ENCODE measurements at places on chromosomes 13 and 19.

DNA sequence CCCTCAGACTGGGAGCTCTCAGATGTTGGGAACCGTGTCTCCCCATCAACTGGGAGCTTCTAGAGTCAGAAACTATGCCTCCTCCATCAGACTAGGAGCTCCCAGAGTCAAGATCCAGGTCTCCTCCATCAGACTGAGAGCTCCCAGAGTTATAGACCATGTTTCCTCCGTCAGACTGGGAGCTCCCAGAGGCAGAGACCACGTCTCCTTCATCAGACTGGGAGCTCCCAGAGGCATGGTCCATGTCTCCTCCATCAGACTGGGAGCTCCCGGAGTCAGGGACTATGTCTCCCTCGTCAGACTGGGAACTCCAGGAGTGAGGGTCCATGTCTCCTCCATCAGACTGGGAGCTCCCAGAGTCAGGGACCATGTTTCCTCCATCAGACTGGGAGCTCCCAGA, 10.0 kb downstream of the CEACAM16 start:
- DNase-seq, result no peak

GRCh38 chr13:46881621-46882020, 15.2 kb downstream of the HTR2A start:
- DNase-seq, result no peak

DNA sequence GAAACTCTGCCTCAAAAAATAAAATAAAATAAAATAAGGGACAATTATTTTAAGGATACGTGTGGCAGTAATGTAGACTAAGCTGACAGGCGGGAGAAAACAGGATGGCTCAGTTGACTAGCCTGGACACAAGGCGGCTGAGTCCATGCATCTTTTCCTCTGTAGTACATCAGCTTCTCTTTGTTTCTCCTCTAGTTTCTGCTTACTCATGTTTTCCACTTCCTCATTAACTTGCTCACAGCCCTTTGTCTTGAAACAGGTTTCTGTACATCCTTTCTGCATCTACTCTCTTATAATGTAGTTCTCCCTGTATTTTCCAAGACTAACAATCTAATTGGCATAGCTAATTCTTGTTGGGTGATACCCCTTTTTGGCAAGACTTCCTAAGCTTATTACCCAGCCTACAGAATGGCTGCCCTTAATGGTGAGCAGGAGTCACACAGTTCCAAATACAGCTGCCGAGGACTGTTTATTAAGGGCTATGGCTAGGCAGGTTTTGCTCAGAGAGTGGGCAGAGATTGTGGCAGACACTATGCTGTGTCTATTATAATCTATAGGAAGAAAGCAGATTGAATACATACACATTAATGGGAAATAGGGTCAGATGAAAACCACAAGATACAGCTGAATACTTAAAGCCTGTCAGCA, 58.7 kb upstream of the KLF5 start:
- DNase-seq, result no peak

DNA sequence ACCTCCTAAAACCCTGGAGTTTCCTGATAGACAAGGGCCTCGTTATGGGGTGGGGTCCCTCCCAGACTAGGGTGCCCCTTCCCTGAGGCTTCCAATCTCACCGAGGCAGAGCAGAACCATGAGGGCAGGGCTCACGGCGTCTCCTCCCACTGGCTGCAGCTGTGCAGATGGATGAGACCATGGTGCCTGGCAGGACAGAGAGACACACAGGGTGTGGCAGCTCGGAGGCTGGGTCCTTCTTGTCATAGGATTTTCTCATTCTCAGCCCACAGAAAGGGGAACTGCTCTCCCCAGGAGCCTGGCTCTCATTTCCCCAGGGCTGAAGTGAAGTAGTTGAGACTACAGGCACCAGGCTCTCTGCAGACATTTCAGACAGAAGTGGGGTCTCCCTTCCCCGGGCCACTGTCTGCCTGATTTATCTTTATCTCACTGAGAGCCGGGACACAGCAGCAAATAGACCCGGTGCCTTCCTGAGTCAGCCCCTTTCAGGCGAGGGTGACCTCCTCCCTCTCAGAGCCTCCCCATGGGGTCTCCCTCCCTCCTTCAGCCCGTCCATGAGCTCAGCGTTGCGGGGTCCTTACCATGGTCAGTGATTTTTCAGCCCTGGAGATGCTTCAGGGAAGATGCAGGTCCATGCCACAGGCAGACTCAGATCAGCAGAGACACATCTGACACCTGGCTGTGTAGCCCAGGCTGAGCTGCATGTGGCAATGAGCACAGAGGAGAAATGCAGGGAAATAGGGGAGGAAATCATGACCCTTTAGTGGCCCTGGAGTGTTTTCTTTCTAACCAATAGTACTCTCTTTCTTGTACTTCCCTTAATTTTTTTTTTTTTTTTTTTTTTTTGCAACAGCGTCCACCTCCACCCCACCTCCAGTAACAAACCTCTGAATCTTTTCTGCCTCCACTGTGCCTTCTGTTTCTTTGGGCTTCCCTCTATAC, at the start of gene LILRA5:
Gene LILRA5 (minus strand): TSS at position 731 of the 942 bp plus-strand sequence. CDS start 147 bp downstream, at position 584.
- no peak for DNase-seq

DNA sequence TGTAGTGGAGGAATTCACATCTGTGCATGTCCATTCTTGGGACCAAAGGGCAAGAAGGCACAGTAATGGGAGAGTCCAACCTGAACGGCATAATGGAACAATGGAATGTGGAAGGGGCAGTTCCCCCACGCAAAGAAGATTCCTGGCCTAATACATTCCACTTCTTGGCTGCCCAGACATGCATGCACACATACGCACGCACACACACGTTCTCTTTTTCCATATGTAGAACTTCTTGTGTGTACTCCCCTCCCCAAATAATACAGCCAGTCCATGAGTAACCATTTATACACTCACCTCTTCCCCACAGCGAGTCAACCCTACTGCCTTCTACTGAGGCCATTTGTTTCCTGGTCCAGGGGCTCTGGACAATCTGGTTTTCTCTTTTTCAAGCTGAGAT, 6.0 kb upstream of the STK24 start:
- DNase-seq, result no peak

DNA sequence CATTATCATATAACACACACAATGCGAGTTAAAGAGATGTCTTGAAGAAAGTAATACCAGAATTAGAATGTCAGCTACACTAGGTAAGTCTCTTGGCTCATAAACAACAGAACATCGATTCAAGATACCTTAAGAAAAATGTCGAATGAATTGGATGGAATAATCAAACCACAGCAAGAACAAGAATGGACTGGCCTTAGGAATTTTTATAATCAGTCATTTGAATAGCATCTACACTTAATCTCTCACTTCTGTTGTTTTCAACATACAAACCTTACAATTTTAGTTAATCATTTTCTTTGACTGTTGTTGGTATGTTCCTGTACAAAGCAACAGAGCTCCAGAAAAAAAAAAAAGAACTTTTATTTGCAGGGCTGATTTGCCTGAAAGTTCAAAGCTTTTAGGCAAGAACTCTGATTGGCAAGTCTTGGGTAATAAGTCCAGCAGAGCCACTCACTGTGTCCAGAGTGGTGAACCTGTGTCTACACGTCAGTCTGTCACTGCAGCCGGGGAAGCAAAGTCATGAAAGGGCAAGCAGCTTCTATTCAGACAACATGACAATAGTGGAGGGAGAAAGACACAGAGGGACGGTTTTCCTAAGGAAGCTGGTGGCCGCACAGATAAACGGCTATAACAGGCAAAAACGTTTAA, 1026.1 kb upstream of the MIR17HG start:
- no peak for DNase-seq
